ENCODE measurements at places on chromosomes 13 and 19.

DNA sequence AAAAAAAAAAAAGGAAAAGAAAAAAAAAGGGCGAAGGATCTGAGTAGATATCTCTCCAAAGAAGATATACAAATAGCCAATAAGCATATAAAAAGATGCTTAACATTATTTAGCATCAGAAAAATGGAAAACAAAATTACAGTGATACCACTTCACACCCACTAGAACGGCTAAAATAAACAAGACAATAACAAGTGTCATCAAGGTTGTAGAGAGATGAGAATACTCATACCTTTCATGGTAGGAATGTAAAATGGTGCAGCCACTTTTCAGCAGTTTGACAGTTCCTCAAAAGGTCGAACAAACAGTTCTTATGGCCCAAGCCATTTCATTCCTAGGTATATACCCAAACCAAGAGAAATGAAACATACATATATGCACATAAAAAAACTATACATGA is 33.5 kb downstream of the FOXO1 start:
- DNase-seq, result no peak

- no peak for DNase-seq
These were observed 26.0 kb downstream of the FPR3 start for GRCh38 chr19:51820831-51821446.

DNA sequence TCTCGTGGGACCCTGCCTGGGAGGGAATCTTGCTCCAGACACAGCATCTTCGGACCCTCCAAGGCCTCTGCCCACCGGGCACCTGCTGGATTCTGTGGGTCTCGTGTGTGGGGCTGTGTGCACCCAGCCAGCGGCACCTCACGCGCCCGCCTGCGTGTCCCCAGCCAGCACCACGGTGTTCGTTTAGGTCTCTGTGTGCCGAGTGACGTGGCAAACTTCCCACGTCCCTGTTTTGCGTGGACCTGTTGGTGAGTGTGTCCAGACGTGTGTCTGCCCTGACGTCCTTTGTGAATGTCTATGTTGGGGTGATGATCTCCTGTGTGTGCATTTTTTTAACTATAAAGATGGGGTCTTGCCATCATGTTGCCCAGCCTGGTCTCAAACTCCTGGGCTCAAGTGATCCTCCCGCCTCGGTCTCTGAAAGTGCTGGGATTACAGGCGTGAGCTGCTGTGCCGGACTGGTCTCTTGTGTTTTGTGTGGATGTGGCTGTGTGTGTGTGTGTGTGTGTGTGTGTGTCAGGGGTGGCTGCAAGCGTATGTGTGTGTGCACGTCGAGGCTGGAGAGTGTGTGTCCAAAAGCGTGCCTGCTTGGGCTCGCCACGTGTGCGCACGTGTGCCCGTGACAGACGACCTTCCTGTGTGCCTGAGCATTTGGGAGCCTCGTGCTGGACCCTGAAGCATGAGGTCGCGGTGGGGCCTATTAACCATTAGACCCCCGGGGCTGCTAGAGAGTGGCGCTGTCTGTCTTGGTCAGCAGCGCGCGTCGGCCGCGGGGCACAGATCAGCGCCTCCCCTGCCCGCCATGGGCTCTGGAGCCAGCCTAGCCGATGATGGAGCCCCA is 15.7 kb downstream of the ARID3A start:
- no peak for DNase-seq

DNA sequence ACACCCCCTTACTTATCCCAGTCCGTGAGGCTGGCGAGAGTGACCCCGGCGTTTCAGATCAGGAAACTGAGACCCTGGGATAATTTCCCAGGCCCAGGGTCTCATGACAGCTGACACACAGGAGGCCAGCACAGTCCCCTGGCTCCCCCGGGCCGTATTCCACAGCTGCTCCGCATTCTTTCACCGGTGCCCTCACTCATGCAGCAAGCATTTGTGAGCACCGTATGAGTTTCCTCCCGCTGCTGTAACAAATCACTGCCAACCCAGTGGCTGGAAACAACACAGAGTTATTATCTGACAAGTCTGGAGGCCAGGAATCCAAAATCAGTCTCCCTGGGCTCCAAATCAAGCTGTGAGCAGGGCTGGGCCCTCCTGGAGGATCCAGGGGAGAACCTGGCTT is 21.3 kb downstream of the GADD45B start:
- DNase-seq, result peak; percentile 25

GRCh38 chr13:75661443-75661842 is 25.3 kb downstream of the LMO7 start:
- peak; percentile 37 for DNase-seq
